Peyer's patch (tissue), 4 donors: ENCODE measurements at places on chromosomes 11 and 22. TPM values are rescaled to one million over a fixed set of nuclear protein-coding genes. Genes with fewer than 3 reads are reported as not detected.
A peak's percentile ranks its signal among the peaks of the same experiment; 100 is the strongest.

Gene RAG1
- 2.7 TPM for total RNA-seq

Gene SPON1
- 26.4 TPM for total RNA-seq

Gene PATE4
- total RNA-seq: not detected

Gene MAP6
- 0.35 TPM for total RNA-seq

Gene SOX6
- 205 TPM for total RNA-seq

Gene OR2AG2
- total RNA-seq: 1.2 TPM

Gene IFTAP
- total RNA-seq: 6.3 TPM

Gene CCDC81
- 22.3 TPM for total RNA-seq

Gene CD248
- total RNA-seq: 11.9 TPM

GRCh38 chr11:95345651-95346050, 114.6 kb upstream of the SESN3 start:
- H3K4me1 ChIP-seq: no peaks in the 10 kb centered on the region
- no peaks in the 10 kb centered on the region for H3K36me3 ChIP-seq
- H3K27ac ChIP-seq: no peak overlapping the region
- DNase-seq: no peak

DNA sequence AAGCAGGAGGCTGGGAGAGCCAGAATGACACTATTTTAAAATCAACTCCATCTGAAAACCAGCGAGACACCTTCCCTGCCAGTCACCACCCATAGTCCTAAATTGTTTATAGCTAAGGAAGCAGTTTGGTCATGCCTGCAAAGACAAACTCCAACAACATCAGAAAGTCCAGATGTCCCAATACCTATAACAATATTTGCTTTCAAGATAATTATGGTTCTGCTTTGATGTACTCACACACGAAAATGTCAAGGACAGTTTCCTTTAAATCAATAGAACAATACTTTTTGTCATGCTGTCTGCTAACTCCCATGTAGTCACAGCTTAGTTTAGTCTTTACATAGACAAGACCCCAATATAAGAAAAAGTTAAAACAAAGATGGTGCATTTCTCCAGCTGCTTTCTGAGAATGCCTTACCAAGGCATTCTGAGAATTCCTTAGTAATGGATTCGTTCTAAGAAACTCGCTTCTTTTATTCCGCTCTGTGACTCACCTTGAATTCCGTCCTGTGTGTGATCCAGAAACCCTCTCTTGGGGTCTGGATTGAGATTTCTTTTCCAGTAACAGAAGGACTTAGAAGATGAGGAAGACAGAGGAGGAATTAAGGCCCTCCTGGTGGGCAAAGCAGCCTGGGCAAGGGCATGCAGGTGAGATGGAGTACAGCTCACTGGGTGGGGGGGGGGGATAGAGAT, 9.6 kb upstream of the SCGB2A2 start:
- H3K4me1 ChIP-seq: no peaks in the 10 kb centered on the region
- H3K4me3 ChIP-seq: no peak overlapping the region
- no peaks in the 10 kb centered on the region for H3K36me3 ChIP-seq
- no peak overlapping the region for H3K27ac ChIP-seq
- H3K27me3 ChIP-seq: no peaks in the 10 kb centered on the region
- no peak for DNase-seq

GRCh38 chr11:47886096-47886495, 37.9 kb upstream of the NUP160 start:
- DNase-seq: peak; percentile 53
- H3K36me3 ChIP-seq: no peaks in the 10 kb centered on the region
- peaks cover 9% of the 10 kb centered on the region for H3K4me1 ChIP-seq
- no peaks in the 10 kb centered on the region for H3K27me3 ChIP-seq

GRCh38 chr11:75031771-75032549, 43.2 kb downstream of the NEU3 start:
- H3K27ac ChIP-seq: no peak overlapping the region
- H3K4me1 ChIP-seq: no peaks in the 10 kb centered on the region
- H3K36me3 ChIP-seq: no peaks in the 10 kb centered on the region
- no peak overlapping the region for H3K4me3 ChIP-seq

DNA sequence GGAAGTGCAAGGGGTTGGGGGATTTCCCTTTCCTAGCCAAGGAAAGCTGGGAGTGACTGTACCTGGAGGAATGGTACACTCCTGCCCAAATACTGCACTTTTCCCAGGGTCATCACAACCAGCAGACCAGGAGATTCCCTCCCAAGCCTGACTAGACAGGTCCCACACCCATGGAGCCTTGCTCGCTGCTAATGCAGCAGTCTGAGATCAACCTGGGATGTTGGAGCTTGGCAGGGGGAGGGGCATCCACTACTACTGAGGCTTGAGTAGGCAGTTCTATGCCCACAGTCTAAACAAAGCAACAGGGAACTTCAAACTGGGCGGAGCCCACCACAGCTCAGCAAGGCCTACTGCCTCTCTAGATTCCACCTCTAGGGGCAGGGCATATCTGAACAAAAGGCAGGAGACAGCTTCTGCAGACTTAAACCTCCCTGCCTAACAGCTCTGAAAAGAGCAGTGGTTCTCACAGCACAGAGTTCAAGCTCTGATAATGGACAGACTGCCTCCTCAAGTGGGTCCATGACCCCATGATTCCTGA, 58.5 kb downstream of the SLC22A9 start:
- no peaks in the 10 kb centered on the region for H3K4me1 ChIP-seq
- H3K27me3 ChIP-seq: no peaks in the 10 kb centered on the region
- H3K36me3 ChIP-seq: no peaks in the 10 kb centered on the region
- no peak for DNase-seq

- H3K4me1 ChIP-seq: no peaks in the 10 kb centered on the region
- DNase-seq: no peak
- H3K36me3 ChIP-seq: no peaks in the 10 kb centered on the region
- no peak overlapping the region for H3K4me3 ChIP-seq
- no peak overlapping the region for H3K27ac ChIP-seq
- H3K27me3 ChIP-seq: no peaks in the 10 kb centered on the region
Measured at GRCh38 chr22:23816156-23816976, 22.4 kb downstream of the DERL3 start.

GRCh38 chr22:49969751-49970527, 9.4 kb downstream of the PIM3 start:
- peaks cover 51% of the 10 kb centered on the region for H3K4me1 ChIP-seq
- H3K27me3 ChIP-seq: no peaks in the 10 kb centered on the region
- H3K27ac ChIP-seq: peak overlapping the region; percentile 97
- DNase-seq: peak; percentile 46
- H3K36me3 ChIP-seq: peaks cover 2% of the 10 kb centered on the region
- H3K4me3 ChIP-seq: no peak overlapping the region

DNA sequence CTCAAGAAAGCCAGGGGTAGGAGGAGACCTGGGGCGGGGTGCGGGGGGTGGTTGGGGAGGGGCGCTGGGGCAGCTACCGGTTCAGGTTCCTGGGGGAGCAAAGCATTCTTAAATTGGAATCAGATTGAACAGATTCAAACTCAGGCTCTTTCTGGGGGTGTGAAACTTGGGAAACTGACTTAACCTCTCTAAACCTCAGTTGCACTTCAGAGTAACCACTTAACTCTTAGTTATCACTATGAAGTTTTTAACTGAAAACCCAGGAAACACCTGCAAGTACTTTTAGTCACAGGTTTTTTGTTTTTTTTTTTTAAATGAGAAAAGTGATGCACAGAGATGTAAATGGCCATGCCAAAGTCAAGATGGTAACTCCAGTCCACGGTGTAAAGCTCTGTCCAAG, 72.0 kb downstream of the RCN1 start:
- no peak for DNase-seq
- H3K36me3 ChIP-seq: no peaks in the 10 kb centered on the region
- H3K27me3 ChIP-seq: no peaks in the 10 kb centered on the region
- H3K4me1 ChIP-seq: no peaks in the 10 kb centered on the region
- no peak overlapping the region for H3K27ac ChIP-seq

GRCh38 chr11:116917632-116918031, 80.2 kb upstream of the APOA1 start:
- no peaks in the 10 kb centered on the region for H3K27me3 ChIP-seq
- no peaks in the 10 kb centered on the region for H3K4me1 ChIP-seq
- H3K4me3 ChIP-seq: no peak overlapping the region
- DNase-seq: no peak
- no peaks in the 10 kb centered on the region for H3K36me3 ChIP-seq

- peaks cover 2% of the 10 kb centered on the region for H3K4me1 ChIP-seq
- no peak overlapping the region for H3K4me3 ChIP-seq
- no peaks in the 10 kb centered on the region for H3K36me3 ChIP-seq
Measured at GRCh38 chr11:96230686-96231085, 112.3 kb downstream of the MAML2 start.

DNA sequence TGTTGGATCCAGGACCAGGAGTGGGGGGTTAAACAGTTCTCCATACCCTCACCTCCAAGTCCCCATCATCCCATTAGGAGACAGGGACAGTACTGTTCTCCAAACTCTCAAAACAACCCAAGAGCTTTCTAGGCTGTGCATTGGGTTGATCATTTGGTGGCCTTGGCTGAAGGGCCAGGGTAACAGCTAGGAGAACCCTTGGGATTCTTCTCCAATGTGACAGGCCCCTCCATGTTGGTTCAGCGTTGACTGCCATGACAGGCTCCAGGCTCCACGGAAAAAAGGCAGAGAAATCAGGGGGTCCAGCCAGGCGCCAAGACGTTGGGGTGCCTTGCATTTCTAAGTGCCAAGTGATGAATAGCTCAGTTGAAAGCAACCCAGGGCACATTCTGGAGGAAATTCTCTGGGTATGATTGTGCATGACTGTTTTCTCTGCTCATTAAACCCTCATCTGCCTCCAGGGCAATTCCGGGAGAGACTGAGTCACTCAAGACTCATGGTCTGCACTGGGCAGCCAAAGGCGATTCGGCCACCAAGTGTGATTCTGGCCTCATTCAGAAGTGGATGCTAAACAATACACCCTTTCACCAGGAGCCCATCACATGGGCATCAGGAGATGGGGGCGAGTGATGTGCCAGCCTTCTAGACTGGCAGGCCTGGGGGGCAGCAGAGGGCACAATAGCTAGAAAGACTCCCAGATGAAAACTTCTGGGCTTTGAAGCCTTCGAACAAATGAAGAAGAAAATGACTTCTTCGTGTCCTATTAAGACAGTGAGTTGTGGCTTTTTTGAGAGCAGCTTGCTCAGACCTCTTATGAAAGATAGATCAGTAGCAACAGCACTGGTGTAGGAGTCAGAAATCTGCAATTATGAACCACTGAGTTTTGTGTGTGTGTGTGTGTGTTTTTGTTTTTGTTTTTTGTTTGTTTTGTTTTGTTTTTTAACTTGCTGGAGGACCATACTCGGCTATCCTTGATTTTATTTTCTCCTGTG, 27.7 kb downstream of the CD44 start:
- H3K27me3 ChIP-seq: no peaks in the 10 kb centered on the region
- H3K27ac ChIP-seq: peak overlapping the region; percentile 88
- H3K4me3 ChIP-seq: no peak overlapping the region
- H3K4me1 ChIP-seq: peaks cover 78% of the 10 kb centered on the region
- no peaks in the 10 kb centered on the region for H3K36me3 ChIP-seq

DNA sequence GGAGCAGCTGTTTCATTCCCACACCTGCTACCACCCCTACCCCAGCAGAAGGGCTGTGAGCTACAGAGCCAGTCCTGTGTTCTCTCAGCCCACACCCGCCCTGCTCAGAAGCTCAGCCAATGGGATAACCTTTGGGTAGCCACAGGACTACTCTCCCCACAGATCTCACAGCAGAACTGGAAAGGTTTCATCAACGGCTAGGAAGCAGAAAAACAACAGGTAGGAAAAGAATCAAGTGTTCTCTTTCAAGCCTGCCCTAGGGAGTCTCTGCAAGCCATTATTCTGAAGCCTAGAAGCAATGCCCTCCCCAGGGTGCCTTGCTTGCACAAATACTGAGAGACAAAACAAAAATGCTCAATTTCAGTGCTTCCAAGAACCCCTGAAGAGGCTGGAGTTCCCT, 77.2 kb downstream of the TMPRSS5 start:
- no peak for DNase-seq
- no peaks in the 10 kb centered on the region for H3K27me3 ChIP-seq
- no peak overlapping the region for H3K4me3 ChIP-seq

DNA sequence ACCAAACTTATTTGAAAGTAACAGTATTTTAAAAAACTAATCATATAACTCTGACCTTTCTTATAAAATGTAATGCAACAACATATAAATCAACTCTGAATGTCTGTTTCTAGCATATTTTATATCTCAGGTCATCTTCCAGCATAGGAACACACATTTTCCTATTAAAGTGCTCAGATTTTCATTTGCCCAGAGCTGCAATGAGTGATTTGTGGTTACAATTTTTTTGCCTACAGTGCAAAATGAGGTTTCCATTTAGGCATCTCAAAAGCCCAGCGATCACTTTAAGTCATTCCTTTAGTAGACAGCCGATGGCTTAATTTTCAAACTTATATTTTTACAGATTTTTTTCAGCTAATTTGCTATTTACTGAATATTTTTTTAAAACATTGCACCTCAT, 1.0 kb downstream of the LYVE1 start:
- H3K27ac ChIP-seq: no peak overlapping the region
- H3K4me3 ChIP-seq: no peak overlapping the region
- no peaks in the 10 kb centered on the region for H3K27me3 ChIP-seq
- DNase-seq: no peak
- H3K36me3 ChIP-seq: no peaks in the 10 kb centered on the region

DNA sequence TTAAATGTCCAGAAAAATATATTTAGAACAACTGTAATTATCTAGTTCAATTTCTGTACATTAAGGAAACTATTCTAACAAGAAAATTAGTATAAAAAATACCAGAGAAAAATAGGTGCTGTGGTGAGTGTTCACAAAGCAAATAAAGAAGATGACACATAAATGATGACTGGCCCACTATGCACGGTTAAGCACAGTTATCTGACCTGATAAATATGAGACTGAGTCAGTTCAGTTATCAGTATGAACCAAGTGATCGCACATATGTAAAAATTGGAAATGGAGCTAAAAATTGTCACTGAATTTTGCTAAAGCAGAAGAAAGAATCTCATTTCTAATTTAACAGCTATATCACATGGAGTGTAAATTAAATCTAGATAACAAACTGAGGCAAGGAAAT, 18.8 kb upstream of the MAML2 start:
- no peaks in the 10 kb centered on the region for H3K4me1 ChIP-seq
- H3K4me3 ChIP-seq: no peak overlapping the region
- no peaks in the 10 kb centered on the region for H3K36me3 ChIP-seq

DNA sequence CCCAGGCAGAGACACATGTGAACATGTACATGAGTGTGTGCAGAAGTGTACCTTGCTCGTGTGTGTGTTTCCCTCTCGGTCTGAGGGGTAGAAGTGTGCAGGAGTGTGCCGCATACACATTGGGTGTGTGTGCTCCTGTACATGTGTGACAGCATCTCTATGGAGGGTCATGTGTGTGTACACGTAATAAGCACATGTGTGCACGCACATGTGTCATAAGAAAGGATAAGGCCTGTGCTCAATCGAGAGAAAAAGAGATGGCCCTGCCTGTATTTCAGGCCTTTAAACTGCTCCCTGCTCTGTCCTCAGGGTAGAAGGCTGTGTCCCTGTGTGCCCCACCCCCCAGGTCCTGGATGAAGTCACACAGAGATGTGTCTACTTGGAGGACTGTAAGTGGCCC, 61.8 kb downstream of the OTOG start:
- H3K36me3 ChIP-seq: no peaks in the 10 kb centered on the region
- DNase-seq: no peak
- no peaks in the 10 kb centered on the region for H3K27me3 ChIP-seq
- no peak overlapping the region for H3K27ac ChIP-seq
- H3K4me3 ChIP-seq: no peak overlapping the region
- H3K4me1 ChIP-seq: no peaks in the 10 kb centered on the region
